ENCODE measurements at places on chromosomes 1 and 21. TPM values are rescaled to one million over a fixed set of nuclear protein-coding genes. Genes with fewer than 3 reads are reported as not detected.

The IL20 gene
- total RNA-seq: 2.2 TPM

The SYT11 gene
- total RNA-seq: 22.4 TPM

The FCN3 gene
- 6.0 TPM for total RNA-seq

The TCHHL1 gene
- total RNA-seq: 6.5 TPM

The FBXO2 gene
- 4.1 TPM for total RNA-seq

The ACTN2 gene
- total RNA-seq: 1.4 TPM

The SLC1A7 gene
- total RNA-seq: 2.4 TPM

The CD5L gene
- total RNA-seq: not detected

The ANKRD35 gene
- 0.72 TPM for total RNA-seq

The DNALI1 gene
- total RNA-seq: 2.9 TPM

The ATP6V0B gene
- total RNA-seq: 55.6 TPM

Measured in umbilical cord (tissue), 2 donors.